Fibroblast of mammary gland (primary cell): ENCODE measurements at places on chromosomes 2 and 18.

- no peak for DNase-seq
Observed at GRCh38 chr2:27049422-27050280, 1.8 kb upstream of the AGBL5 start.

GRCh38 chr18:64403784-64404503, 255.1 kb upstream of the LINC00305 start:
- no peak for DNase-seq

- no peak for DNase-seq
Observed at GRCh38 chr18:63102941-63103744, 216.4 kb downstream of the BCL2 start.

DNA sequence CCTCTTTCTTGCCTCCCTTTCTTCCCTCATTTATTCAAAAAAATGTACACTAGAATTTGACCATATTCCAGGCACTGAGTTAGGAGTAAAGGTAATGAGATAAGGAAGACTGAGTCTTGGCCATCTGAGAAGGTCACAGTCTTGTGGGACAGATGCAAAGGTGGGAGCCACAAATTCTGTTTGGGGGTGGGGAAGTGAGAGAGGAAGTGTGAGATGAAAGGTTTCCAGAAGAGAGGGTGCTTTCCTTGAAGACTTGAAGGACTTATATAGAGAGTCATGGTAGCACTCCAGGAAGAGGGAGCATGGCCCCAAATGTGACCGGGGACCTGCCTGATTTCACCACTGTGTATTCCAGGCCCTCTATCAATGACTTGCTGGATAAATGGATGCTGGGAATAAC, 320.6 kb downstream of the LPIN1 start:
- no peak for DNase-seq

- DNase-seq, result no peak
Observed at GRCh38 chr18:69567813-69568488, 167.3 kb downstream of the DOK6 start.

DNA sequence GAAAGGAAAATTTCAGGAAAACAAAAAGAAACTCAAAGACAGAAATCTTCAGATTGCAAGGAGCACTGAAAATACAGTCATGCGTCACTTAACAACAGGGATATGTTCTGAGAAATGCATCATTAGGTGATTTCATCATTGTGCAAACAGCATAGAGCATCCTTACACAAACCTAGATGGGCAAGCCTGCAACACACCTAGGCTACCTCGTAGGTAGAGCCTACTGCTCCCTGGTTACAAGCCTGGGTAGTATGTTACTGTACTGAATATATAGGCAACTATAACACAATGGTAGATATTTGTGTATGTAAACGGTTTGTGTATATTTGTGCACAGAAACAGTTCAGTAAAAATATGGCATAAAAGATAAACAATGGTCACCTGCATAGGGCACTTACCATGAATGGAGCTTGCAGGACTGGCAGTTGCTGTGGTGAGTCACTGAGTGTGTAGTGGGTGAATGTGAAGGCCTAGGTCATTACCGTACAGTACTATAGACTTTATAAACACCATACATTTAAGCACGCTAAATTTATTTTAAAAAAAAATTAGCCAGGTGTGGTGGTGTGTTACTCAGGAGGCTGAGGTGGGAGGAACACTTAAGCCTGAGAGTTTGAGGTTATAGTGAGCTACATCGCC, 33.4 kb downstream of the SFXN5 start:
- no peak for DNase-seq

DNA sequence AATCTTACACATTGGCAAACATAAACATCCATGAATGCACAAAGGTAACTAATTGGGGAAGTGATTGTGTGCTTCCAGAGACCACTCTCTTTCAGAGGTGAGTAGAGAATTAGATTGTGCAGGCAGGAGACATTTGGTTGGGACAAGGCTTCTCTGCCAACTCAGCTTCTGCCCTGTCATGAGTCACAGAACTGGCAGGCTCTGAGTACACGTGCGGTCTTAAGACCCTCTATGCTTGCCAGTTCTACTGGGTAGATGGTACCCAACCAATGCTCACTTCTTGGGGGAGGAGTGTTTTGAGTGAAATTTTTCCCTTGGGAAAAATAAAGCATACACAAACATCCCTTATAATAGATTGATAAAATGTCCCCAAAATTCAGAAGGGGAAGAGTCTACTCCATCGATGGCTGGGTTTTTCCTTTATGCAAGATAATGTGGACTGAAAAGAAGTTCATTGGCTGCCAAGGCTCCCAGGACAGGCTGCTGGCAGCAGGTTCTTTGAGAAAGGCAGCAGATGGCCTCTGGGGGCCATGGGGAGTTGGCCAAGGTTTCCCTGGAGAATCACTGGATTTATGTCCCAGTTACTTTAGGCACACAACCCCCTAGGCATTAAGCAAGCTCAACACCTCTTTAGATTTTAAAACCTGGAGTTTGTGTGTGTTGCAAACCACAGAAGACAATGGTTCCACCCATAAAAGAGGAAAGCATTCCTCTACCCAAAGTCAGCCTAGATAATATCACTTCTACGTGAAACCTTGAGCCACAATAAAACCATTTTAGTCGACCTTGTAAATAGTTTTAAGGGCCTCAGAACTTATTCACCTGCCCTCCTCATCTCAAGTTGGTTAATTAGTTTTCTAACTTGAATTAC, 417.0 kb downstream of the TXNL1 start:
- DNase-seq, result no peak

- DNase-seq, result peak; percentile 1
Observed at GRCh38 chr2:1940679-1941078, 196.4 kb upstream of the PXDN start.

GRCh38 chr2:44768438-44769236, 172.9 kb upstream of the SIX3 start:
- DNase-seq, result no peak

DNA sequence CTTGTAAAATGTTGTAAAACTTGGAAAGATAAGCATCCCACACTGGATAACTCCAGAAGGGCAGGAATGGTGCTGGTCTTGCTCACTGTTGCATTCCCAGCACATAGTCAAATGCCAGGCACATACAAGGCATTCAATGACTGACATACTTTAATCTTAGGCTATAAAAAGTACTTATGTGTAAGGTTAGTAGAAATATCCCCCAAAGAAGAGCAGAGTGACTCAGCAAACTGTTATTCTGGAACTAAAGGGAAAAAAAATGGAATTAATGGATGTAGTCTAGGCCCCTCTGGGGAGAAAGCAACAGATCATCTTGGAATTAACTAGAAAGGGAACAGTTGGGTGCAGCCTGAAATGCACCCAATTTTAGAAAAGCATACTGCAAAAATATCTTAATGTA, 9.0 kb downstream of the ZBTB14 start:
- no peak for DNase-seq
